ENCODE measurements at places on chromosomes 3 and 15.

DNA sequence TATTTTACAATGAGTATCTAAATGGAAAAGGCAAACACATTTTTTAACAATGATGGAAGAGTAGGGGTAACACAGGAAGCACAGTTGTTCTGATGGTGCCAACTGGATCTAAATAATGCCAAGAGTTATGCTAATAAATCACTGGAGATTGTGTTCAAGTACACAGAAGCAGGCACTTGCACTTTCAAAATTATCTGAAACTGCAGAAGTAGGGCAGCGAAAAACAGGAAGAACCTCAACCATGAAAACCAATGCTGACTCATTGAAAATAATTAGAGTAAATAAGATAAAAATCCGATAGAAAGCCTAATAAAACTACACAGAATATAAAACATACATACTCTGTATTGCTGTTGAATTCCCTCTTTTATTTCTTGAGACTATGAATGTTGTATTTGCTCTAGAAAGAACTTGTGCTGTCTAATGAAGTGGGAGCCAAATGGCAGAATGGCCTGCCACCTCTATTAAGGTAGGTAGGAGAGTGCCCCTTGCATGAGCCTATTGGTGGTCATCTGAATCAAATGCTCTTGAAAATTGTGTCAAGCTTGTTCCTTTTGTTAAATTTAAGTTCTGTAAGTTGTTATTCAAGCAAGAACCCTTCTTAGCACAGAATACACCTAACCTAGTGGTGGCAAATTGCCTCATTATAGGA is 93.7 kb downstream of the ABI3BP start:
- no peak for DNase-seq

DNA sequence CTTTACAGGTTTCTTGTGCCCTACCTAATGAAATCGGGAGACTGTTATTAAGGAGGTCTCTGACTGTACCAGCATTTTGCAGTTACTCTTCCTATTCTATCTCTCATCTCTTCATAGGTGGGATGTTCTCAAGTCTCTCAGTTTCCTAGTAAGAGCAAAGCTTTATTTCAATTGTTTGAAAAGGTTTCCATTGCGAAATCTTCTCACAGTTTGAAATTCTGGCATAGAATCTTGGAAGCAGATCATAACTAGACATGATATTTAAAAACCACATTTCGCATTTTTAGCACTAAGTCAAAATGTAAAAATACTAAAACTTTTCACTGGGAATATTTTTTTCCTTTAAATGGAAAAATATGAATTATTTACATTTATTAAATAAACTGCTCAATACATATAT is 1311.4 kb downstream of the ROBO2 start:
- DNase-seq, result no peak

DNA sequence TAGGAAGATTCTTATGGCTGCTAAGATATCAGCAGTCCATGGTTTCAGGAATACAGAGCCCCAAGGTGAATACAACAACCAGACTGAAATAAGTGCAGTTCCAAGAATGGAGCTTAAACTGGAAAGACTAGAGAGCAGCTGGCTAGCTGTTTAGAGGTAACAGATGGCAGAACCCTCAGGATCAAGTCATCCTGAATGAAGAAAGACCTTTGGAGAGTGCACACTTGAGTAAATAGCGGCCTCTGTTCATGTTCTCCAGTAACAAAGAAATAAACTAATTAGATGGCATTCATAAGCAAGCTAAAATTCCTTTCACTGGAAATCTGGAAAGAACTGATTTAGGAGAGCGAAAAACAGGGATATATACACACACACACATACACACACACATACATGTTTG is 968.4 kb downstream of the FHIT start:
- no peak for DNase-seq

- DNase-seq, result no peak
These were observed 271.5 kb upstream of the TBL1XR1 start for GRCh38 chr3:177468816-177469215.

DNA sequence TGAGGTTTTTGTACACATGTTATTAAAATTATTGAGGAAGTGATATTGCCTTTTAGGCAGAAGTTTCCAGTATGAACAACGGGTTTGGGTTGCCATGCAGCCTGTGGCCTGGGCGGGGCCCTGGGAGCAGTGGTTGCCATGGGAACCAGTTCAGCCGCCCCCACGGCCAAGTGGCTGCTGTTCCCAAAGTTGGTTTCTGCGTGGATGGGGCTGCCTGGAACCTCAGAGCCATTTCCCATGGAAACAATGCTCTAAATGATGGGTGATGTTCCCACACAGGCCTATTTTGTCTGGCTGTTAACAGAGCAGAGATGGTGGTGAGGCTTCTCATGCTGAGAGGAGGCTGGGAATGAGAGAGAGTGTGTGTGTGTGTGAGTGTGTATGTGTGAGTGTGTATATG is 19.5 kb downstream of the MRAS start:
- DNase-seq, result peak; percentile 7

DNA sequence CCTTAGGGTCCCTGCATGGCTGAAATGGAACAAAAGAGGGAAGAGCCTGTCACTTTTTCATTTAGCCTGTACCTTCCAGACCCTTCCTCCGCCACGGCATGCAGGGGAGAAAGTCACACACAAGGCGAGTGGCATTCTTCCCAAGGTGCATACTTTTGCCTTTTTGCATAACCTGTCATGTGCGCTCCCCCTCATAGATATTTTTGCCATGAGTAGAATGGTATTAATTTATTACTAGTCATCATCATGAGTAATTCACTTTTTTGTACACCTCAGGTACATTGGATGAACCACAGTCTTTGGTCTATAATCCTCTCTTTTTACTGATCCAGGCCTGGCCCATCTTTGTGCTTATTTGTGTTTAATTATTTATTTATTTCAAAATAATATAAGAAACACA is 8.9 kb upstream of the BUB1B start:
- DNase-seq, result no peak

- DNase-seq, result no peak
These were observed 7.4 kb downstream of the SLC38A3 start for GRCh38 chr3:50212502-50212901.

GRCh38 chr15:78072080-78072892 is 5.2 kb downstream of the TBC1D2B start:
- DNase-seq, result no peak

- DNase-seq, result no peak
These were observed 48.5 kb upstream of the RAB6B start for GRCh38 chr3:133944181-133944580.

DNA sequence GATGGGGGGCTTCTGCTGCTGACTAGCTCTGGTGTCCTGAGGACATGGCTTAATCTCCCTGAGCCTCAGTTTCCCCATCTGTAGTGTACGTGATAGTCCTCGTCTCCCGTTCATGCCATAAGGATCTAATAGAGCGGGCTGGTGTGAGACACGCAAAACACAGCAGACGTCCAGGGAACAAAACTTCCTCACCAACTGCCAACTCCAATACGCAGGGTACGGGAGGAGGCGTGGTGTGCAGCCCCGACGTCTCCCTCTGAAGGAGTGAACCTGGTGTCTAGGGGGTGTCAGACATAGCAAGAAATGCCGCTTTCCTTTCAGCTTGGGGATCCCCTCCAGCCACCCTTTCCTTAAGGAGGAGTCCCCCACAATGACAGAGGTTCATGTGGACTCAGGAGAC is 55.0 kb downstream of the SMAD6 start:
- no peak for DNase-seq

- peak; percentile 46 for DNase-seq
These were observed 19.7 kb downstream of the TM4SF4 start for GRCh38 chr3:149494022-149494758.

Measured in substantia nigra (tissue), 51 donors.